NCI-H2029 (cell line): ENCODE measurements at places on chromosomes 5 and 9.

GRCh38 chr5:135444360-135444759 lies 2.8 kb downstream of the DCANP1 start:
- DNase-seq = no peak

DNA sequence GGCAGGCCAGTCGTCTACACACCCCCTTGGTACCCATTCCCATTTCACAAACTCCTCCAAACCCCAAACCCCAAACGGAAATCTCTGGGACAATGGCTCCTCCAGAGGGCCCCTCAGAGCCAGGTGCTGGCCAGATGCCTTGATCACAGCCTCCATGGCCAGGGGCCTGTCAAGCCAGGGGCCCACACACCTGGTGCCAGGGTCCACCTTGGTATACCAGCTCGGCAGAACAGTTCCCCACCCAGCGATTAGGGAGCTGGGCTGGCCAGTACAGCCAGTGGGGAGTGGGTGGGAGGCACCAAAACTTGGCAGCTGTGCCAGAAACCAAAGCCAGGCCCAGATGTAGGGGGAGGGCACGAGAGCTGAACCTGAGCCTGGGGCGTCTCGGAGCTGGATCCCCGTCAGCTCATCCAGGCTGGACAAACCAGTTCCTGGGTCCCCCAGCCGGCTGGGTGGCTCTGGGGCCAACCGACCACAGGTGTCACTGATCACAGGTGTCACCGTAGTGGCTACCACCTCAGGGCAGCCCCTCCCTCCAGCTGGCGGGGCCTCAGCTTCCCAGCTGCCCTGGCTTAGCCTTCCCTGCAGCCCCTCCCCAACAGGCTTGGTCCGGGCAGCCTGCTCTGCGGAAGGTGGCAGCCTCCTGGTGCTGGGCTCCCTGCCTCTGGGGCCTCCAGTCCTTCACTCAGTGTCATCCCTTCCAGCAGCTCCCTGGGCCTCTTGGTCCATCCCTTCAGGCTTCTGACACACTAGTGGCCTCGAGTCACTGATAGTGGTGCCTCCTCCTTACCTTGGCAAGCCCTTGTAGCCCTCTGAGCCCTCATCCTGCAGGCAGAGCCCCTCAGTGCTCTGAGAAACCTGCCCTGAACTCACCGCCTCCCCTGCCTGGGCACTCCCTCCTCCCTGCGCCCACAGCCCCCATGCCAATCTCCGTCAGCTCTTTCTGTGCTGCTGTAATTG lies 6.6 kb upstream of the RMND5B start:
- no peak for DNase-seq

GRCh38 chr9:113668061-113668460 lies 204.5 kb downstream of the RGS3 start:
- DNase-seq = no peak

DNA sequence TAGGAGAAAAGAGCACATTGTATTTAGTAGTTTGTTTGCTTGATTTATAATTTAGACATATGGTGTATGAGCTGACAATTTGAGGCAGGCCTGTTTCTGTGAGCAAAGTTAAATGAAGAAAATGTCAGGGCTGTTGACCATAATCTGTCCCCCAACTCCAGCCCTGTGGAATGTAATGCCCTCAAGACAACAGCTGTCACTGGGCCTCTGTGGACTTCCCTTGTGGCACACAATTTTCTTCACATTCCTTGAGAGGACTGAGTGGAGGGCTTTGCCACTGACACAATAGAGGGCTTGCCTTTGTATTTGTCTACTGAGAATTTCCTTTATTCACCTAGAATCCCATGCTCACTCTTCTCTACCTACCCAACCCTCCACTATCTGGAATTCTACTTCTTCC lies 141.2 kb upstream of the CD180 start:
- DNase-seq = no peak

- no peak for DNase-seq
Observed at GRCh38 chr5:74685979-74686631, 1.1 kb downstream of the HEXB start.

GRCh38 chr5:146877783-146878475 lies 628 bp downstream of the PPP2R2B start:
- peak; percentile 48 for DNase-seq

GRCh38 chr5:40560474-40561110 lies 119.1 kb upstream of the PTGER4 start:
- no peak for DNase-seq
